ENCODE measurements at places on chromosomes 7 and 10.

- no peak for DNase-seq
These were observed 42.7 kb upstream of the ITGB8 start for GRCh38 chr7:20288036-20288435.

DNA sequence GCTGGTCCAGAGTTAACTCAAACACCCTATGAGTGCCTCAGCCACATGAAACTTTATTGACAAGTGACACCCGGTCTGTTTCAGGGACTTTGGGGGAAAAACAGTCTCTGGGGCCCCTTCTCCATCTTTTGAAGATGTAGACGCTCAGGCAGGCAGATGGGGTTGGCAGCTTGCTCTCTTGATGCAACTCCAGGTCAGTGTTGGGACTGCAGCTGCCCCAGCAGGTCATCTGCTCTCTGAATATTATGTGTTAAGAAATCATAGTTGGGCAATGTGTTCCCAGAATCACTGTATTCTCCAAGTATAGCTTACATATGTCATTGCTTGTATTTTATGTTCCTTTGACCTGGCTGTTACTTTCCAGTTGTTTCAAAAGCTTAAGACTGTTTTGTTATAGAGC, 544.9 kb upstream of the MGMT start:
- no peak for DNase-seq

DNA sequence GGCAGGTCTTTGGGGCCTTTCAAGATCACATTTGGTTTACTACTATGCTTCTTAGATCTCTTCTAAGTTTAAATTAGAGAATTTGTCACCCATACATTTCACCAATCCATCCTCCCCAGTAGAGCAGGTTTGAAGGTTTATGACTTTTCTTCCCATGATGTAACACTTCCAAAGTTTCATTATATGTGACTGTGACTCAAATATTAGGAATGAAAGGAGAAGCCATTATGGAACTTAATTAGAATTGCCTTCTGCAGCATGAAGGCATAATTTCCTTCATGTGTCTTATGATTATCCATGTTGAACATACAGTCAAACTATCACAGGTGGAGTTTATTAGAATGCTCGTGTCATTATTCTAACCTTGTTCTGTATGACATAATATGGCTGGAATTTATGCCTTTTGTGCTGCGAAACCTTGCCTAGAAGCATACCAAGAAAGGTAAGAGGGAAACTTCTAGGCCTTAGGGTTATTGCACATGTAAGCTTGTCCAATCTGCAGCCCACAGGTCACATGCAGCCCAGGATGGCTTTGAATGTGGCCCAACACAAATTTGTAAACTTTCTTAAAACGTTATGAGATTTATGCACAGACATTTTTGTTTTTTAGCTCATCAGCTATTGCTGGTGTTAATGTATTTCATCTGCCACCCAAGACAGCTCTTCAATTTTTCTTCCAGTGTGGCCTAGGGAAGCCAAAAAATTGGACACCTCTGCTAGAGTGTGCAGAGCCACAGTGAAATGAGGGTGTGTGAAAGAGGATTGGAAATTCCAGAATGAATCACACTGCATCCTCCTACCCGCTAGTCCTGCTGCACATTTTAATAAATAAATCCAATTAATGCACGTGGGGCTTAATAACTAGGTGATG, 133.6 kb downstream of the TMEM26 start:
- DNase-seq = no peak

DNA sequence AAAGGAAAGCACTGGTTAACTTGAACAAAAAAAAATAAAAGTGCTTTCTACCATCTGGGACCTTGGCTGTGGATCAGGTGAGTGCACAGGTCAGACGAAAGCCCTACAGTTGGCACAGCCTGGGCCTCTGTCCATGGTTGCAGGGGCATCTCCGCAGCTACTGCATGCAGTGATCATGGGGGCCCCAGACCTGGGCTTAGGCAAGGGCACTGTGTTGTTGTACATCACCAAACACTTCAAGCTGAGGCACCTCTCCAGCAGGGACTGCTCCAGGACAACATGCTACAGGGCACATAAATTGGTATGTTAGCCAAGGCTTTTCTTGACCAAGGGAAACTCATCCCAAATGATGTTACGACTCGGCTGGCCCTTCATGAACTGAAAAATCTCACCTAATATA, 23.5 kb downstream of the KLHL7 start:
- no peak for DNase-seq

DNA sequence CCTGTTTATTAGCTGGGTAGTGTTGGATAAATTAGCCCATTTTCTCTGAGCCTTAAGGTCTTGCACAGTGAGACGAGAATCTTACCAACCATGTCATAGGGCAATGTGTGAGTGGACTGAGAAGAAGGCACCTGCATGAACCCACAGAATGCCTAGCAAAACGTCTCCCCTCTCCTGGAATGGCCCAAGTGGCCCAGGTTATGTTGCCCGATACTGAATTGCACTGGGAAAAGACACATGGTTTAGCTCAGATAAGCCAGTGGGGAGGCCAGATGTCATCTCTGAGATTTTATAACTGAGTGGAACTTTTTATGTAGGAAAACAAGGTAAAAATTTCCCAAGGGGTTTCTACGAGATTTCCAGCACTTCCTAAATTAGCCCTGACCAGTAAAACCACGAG, 104.7 kb upstream of the IKZF1 start:
- no peak for DNase-seq

DNA sequence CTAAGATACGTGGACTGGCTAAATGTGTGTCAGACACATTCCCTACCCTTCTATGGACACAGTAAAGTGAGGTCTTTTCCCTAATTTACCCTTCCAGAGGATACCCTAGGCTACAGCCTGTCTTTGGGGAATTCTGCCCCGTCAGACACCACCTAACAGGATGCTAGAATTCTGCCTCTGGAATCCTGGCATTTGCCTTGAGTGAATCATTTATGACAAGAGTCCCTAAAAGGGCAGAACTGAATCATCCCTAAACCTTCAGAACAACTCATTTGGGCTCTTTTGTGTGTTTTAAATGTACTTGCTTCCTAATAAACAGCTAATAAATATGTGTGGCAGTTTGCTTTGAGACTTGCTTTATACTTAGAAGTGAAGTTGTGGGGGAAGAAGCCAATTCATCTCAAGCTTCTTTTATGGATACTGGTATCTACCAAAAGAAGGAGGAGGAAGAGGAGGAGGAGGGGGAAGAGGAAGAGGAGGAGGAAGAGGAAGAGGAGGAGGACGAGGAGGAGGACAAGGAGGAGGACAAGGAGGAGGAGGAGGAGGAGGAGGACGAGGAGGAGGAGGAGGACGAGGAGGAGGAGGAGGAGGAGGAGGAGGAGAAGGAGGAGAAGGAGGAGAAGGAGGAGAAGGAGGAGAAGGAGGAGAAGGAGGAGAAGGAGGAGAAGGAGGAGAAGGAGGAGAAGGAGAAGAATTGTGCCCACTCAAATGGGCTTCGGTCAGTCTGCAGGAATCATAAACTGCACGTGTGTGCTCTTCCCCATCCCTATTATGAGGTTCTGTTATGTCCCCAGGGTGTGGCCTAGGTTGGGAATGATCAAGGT, 27.1 kb downstream of the PARP12 start:
- no peak for DNase-seq

DNA sequence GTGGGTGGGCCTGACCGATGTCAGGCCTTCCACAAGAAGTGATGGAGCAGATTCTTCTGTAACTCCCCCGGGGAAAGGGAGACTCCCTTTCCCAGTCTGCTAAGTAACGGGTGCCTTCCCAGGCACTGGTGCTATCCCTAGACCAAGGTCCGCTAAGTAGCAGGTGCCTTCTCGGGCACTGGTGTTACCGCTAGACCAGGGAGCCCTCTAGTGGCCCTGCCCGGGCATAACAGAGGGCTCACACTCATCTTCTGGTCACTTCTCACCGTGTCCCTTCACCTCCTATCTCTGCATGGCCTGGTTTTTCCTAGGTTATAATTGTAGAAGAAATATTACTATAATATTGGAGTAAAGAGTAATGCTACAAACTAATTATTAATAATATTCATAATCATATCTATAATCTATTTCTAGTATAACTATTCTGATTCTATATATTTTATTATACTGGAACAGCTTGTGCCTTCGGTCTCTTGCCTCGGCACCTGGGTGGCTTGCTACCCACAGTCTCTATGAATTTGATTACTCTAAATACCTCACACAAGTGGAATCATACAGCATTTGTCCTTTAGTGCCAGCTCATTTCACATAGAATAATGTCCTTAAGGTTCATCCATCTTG, 1378.7 kb downstream of the XPNPEP1 start:
- no peak for DNase-seq
